ENCODE measurements at places on chromosomes 5 and 9. TPM values are rescaled to one million over a fixed set of nuclear protein-coding genes. Genes with fewer than 3 reads are reported as not detected.

GPR150 gene
- total RNA-seq = not detected

TIMD4 gene
- not detected for total RNA-seq

DNA sequence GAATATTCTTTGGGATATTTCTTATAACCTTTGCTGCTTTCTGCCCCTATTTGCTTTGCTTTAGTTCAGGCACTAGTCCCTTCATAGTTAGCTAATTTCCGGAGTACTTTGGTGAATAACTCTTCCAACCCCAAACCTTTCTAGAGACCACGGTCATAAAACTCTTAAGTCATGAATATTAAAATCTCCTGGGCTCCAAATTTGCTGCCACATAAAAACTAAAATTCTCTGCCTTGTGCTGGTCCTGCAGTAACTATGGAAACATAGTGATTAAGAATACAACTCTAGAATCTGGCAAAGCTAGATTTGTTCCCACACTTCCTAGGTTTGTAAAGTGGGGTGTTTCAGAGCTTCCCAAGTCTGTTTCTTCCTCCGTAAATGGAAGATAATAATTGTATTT lies 10.0 kb upstream of the ACTBL2 start:
- no peak overlapping the region for H3K4me3 ChIP-seq
- H3K36me3 ChIP-seq = peaks cover 7% of the 10 kb centered on the region
- H3K4me1 ChIP-seq = peaks cover 54% of the 10 kb centered on the region
- DNase-seq = no peak

GRCh38 chr5:72453246-72453775 lies 53.9 kb downstream of the ZNF366 start:
- DNase-seq = no peak
- H3K27me3 ChIP-seq = no peaks in the 10 kb centered on the region
- no peak overlapping the region for H3K4me3 ChIP-seq

DNA sequence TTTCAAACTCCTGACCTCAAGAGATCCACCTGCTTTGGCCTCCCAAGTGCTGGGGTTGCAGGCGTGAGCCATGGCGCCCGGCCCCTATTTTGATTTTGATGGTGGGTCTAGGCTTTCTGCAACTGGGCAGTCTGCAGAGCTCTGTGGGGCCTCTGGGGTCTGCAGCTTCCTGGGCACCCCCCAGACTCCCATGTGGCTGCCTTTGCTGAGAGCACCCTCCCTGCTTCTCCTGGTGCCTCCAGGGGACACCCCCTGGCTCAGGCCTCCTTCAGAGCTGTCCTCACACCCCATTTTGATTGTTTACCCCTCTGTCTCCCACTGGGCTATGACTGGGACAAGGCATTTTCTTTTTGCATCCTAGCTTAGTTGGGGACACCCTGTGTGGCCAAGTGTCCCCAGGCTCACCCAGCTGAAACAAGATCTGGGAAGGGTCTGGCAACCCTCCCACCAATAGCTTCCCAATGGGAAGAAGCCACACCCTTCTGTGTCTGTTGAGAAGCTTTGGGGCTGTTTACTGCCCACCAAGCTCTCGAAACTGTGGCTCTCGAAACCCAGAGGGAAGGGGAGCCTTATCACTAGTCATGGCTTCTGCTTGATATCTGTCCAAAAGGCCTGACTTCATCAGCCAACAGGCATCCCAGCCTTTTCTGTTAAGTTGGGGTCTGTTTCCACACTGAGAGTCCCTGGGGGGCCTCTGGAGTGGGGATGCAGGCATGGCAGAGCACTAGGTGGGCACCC lies 204.4 kb upstream of the IER5L start:
- peaks cover 6% of the 10 kb centered on the region for H3K4me1 ChIP-seq
- DNase-seq = no peak

All from MCF 10A (cell line).